ENCODE measurements at places on chromosomes 16 and 17.

DNA sequence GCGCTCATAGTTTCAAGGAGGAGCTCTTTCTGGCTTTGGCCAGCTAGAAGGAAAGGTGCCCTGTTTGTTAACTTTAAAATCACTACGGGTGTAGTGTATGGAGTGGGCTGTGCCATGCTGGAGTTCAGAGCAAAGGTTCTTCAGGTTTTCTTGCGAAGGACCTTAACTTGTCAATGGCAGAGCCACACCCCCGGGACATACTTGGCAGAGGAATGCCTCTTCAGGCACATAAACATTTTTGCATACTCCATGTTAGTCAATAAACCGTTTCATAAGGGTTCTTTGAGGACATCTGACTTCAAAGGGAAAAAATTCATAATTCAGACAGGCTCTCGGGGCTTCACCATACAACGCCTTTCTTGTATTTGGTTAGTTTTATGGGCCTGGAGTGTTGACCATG, 113.0 kb upstream of the PLCG2 start:
- DNase-seq = no peak

- peak; percentile 86 for DNase-seq
These were observed 518.5 kb upstream of the EEF2KMT start for GRCh38 chr16:5615868-5616642.

- DNase-seq = no peak
These were observed 9.9 kb downstream of the DHODH start for GRCh38 chr16:72018470-72018869.

DNA sequence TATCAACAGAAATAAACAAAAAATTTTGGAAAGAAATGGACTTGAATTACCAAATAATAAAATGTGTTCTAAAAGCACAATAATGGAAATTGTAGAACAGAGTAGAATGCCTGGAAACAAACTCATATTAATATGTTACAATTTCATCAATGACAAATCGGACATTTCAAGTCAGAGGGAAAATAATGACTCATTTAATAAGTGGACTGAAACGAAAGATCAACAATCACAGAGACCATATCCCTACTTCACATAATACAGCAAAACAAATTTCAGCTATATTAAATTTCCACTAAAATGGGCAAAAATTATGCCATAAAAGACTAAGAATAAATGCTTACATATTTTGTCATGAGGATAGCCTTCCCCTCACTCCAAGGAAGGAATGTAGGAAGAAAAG, 25.7 kb downstream of the CDYL2 start:
- DNase-seq = no peak

GRCh38 chr17:15220785-15221184, 44.3 kb downstream of the PMP22 start:
- no peak for DNase-seq

DNA sequence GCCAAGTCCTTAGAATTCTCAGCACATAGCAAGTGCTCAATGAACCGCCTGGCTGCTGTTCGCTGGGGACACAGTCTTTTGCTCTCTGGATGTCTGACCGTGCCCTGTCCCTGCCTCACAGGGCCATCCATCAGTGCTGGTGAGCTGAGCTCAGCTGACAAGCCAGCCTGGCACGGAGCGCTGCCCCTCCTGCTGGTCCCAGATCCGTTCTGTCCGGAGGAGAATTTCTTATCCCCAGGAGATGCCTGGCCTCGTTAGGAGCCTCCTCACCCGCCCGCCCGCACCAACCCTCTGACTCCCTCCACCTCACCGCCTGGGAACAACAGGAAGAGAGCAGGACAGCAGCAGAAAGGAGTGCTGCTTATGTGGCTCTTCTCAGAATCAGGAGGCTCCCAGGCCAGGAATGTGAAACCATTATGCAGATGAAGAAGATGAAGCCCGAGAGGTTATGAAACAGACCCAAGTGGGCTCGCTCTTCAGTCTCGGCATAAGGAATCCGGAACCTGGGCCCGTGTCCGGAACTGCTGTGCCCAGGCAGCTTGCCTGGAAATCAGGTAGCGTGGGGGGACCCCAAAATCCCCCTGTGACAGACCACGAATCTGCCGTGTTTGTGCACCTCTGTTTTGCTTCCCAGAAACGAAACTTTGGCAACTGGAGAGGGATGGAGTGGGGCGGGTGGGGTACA, 28.8 kb upstream of the RMI2 start:
- peak; percentile 59 for DNase-seq

- no peak for DNase-seq
These were observed 95.4 kb upstream of the ANKFN1 start for GRCh38 chr17:56057869-56058268.

DNA sequence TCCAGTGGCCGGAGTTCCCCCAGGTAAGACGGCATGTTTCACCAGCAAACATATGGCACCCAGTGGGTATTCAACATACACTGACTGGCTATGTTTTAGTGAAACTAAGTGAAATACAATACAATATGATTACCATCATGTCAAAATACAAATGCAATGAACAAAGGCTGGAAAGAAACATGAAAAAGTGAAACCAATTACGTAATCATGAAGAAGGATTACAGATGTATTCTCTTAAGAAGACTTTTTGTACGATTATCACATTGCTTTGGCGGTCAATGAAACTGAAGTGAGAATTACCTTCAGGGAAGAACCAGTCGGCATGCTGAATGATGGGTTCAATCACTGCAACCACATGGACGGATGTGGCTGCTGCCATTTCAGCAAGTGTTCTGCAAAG, 71.7 kb downstream of the ARHGAP17 start:
- DNase-seq = no peak

DNA sequence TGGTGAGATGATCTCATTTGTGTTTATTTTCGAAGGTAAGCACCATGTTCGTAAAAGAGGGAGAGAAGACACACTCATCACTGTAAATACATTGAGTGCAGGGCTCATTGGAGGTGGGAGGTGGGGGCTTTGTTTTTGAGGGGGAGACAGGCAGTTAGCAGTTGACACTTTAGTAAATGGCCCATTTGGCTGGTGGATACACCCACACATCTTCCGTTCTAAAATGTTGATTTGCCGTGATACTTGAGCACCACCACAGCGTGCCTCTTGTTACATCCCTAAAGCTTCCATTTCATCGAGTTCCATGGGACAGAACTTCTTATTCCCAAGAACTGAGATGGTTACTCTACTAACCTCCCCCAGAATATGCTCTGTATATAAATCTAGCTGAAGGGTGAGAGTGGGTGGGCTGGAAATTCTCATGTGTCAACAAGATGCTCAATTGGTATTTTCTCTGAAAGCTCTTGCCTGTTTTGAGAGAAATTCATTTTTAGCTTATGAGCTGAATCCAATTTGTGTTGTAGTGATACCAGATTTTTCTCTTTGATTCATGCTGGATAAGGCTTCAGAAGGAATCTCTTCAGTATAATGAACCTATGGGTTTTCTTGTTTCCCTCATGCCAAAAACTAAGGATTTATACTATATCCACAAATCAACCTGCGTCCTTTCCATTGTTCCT, 314.3 kb downstream of the RBFOX1 start:
- no peak for DNase-seq

DNA sequence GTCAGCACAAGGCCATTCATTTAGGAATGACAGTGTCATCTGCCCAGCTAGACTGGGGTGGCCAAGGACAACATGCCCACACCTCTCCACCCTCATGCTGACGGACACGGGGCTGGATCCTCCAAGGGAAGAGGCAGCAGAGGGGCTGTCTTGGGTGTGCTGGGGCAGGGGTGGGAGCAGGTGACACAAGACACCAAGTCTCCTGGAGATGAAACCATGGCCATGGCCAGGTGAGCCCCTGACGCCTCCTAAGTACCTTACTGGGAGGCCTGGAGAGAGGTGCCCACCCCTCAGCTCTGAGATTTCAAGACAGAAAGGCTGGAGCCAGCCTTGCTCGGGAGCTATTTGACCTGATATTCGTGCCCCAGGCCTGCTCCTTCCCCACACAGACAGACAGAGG, 9.0 kb upstream of the RASD1 start:
- DNase-seq = no peak

- no peak for DNase-seq
These were observed 567 bp downstream of the HSD17B1 start for GRCh38 chr17:42553161-42553818.

DNA sequence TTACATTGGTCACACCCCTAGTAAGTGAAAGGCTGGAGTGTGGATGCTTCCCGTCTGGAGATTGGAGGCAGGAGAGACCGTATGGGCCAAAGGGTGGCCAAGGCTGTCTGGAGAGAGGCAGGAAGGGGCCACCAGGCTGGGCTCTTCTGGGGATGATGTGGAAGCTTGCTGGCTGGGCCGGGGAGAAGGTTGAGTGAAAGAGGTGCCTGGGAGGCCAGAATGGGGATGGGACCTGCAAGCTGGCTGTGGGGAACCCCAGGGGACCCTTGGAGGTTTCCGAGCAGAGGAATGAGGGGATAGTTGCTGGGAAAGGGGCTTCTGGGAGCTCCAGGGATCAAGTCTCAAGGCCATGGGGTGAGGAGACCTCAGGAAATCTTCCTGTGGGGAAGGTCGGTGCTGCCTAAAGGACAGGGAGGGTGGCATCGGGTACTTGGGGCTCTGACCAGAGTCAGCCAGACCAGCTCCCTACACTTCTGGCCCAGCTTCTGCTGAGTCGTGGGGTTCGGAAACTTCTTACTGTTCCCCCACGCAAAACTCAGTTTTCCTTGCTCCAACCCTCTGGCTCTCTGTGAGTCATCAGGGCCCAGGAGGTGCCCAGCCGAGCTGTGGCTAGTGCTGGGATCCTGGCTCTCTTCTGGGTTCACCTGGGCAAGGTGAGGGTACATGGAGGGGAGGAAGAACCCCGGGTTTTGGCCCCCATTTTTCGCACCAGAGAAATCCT, 3.1 kb downstream of the MRC2 start:
- no peak for DNase-seq

- no peak for DNase-seq
These were observed 917 bp downstream of the YWHAE start for GRCh38 chr17:1398931-1399678.

DNA sequence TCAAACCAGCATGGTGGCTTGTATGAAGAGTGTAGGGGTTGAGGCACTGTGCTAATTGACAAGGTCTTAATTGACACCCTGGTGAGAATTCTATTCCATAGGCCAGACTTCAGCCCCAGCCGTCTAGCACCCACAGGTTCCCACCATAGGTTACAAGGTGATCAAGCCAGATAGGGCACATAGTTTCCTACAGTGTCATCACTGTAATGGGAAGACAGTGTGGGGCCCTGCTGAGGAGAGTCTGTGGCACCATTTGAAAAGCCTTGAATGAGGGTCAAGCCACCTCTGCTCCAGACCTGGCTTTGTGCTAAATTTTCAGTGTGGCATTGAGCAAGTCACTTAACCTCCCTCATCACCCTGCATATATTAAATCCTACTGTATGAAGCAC, 36.2 kb downstream of the YPEL2 start:
- no peak for DNase-seq

- DNase-seq = no peak
These were observed 3.5 kb upstream of the TANGO6 start for GRCh38 chr16:68839831-68840230.

DNA sequence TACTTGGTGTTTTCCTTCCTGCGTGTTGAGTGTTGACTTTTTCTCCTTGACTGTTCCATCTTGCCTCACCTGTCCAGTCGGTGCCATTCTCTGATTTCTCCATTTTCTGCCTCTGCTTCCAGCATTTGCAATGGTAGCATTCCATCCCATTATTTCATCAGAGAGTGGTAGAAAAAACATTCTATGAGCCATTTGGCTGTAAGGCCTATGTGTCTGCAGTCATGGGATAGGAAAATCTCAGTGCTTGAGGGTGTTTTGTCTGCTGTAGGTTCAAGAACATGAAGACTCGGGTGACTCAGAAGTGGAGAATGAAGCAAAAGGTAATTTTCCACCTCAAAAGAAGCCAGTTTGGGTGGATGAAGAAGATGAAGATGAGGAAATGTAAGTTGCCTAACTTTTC, 2.7 kb downstream of the UTP18 start:
- DNase-seq = no peak

GRCh38 chr17:46994993-46995392, 15.9 kb upstream of the RPRML start:
- no peak for DNase-seq

- DNase-seq = peak; percentile 62
These were observed 13.5 kb upstream of the DYNLRB2 start for GRCh38 chr16:80527297-80527696.

- no peak for DNase-seq
These were observed 747.1 kb downstream of the KCNJ2 start for GRCh38 chr17:70916469-70916868.

DNA sequence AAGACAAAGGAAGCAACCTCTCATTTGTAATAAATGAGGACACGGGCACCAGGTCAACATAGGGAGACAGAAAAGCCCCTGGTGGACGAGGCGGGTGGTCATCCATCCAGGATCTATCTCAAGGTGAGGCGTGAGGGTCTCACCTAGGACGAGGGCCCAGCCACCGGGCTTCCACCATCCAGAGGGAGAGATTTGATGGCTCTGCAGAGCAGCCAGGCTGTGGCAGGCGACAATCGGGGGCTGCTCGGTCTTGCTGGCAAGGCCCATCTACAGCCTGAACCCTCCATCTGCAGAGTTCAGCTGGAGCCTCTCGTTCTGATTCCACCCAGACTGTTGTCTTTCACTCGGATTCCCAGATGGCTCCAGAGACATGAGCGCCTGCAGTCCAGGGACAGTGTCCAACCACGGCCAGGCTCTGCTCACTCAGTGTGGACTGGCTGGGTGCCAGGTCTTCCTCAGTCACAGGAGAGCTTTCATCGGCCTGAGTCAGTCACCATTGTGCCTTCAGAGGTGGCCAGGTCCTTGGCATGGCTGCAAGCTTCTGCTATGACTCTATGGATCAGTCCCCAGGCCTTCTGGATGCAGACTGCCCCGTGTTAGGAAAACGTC, 5.9 kb downstream of the LITAFD start:
- no peak for DNase-seq

DNA sequence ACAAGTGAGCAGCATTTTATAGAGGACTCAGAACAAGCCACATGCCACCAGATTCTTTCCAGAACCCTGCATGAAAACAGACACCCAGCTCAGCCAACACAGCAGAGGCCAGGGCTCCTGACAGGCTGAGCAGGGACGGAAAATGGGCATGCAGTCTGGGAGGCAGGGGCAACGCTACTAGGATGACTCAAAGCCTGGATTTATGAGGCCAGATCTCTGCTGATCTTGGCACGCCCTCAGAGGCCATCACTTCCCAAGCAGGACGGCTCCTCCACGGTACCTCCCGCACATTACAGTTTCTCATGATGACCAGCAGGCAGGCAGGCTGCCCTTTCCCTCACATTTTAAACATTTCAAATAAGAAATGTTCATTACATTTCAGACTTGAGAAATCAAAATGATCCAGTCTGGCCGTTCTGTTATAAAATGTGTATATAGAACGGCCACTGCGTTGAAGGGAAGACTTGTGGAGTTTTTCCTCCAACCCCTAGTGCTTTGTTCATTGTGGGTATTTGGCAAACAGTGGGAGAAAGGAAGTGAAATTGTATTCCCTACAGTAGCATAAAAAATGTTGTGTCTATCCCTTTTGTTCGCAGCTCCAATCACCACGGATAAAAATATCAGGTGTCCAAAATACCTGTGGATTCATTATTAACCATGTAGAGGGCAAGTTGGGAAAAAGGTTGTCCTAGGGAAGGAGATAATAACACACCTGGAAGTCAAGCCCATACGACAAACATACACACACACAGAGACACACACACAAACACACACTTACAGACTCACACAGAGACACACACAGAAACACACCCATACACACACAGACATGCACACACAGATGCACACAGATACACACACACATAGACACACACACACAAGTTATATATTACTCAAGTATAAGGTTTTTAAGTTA, 64.8 kb upstream of the ADAMTS18 start:
- peak; percentile 15 for DNase-seq

- DNase-seq = no peak
These were observed 202.2 kb upstream of the NLRP1 start for GRCh38 chr17:5786510-5786875.

GRCh38 chr17:79252886-79253285, 178.3 kb downstream of the ENGASE start:
- no peak for DNase-seq

GRCh38 chr17:81066771-81067315, 31.9 kb downstream of the BAIAP2 start:
- DNase-seq = no peak

Data from iPS-NIHi11 (cell line).